ENCODE measurements at places on chromosomes 1 and 21.

DNA sequence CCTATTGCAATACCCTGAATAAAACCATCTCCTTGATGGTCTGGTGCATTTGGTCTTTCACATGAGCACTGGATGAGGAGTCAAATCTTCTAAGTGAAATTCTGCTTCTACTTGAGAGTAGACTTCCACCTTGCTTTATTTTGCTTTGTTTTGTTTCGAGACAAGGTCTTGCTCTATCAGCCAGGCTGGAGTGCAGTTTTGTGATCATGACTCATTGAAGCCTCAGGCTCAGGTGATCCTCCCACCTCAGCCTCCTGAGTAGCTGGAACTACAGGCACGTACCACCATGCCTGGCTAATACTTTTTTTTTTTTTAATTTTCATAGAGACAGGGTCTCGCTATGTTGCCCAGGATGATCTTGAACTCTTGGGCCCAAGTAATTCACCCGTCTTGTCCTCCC lies 65.8 kb upstream of the F3 start:
- no peak for DNase-seq

- no peak for DNase-seq
These were observed 616.2 kb downstream of the RWDD3 start for GRCh38 chr1:95850165-95850649.

GRCh38 chr1:232450615-232451014 lies 179.3 kb downstream of the SIPA1L2 start:
- no peak for DNase-seq

DNA sequence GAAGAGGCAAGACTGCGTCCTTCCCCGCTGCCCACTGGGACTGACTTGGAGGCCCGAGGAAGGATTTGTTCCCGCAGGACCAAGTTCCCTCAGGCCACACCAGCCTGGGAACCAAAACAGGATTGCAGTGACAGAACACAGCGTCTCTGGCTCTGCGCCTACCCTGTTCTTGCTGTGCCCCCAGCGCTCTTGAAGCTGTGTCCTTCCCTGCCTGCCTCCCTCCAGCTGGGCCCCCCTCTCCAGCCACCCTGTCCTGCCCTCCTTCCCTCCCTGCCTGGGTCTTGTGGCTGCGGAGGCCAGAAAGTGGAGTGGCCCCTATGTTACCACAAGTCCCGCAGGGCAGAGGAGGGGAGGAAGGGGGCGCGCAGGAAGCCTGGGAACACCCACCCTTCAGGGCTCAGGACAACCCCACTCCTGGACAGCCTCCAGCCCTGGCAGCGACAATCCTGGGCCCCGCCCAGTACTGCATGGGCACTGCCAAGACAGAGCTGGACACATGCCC lies 164.9 kb downstream of the DYRK1A start:
- DNase-seq = no peak

GRCh38 chr1:162072740-162073139 lies 3.2 kb downstream of the NOS1AP start:
- DNase-seq = no peak

- DNase-seq = no peak
These were observed 10.1 kb downstream of the CCDC27 start for GRCh38 chr1:3762151-3762872.

DNA sequence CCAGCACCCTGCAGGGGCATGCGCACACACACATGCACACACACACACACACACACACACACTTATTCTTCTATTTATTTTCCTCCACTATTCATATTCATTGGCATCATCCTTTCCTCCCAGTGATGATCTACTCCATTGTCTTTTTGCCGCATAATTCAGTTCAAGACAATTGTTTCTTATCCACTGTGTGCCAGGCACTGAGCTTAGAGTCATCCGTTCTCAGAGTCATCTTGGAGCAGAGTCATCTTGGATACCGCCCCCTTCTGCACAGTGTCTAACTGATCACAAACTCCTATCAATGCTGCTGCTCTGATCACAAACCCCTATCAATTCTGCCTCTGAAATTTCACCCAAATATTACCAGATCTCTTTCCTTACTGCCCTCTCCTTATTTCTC lies 102.8 kb upstream of the PROX1 start:
- no peak for DNase-seq

DNA sequence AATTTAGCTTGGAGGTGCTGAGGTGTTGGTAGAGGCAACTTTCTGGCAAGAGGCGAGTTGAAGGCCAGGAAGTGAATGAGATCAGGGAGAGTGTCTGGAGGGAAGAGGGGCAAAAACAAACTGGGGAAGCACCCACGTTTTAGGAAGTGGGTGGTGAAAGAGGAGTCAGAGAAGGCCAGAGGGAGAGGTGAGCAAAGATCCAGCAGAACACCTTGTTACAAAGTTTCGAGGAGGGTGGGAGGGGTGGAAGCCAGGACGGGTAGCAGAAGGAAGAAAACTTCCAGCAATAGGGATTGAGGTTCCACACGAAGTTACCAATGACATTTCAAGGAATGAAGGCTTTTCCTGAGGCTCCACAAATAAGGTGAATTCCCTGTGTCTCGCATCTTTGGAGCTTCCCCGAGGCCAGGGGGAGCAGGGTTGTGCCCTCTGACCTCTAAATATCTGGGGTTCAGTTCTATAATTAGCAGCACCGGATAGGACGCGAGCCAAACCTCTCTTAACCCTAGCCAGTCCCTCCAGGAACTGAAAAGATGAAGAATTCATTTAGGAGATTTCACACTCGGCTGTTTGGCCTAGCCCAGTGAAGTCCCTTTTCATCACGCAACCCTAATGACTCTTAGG lies 578 bp upstream of the SESN2 start:
- no peak for DNase-seq

DNA sequence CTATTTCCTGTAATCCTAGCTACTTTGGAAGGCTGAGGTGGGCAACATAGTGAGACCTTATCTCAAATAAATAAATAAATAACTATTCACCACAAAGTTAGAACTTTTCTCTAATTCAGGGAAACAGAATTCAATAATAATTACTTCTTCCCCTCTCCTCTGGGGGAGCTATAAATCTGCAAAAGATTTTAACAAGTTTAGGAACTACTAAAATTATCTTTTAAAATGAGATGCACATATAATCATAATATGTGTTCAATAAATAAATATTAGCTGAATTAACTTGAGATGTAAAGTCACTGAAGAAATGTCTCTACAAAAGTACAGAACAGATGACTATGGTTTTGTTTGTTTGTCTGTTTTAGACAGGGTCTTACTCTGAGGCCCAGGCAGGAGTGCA lies 14.1 kb downstream of the WDR47 start:
- DNase-seq = no peak

- no peak for DNase-seq
These were observed 54.2 kb downstream of the DRAM2 start for GRCh38 chr1:111085676-111086075.

GRCh38 chr21:21162786-21163185 lies 164.6 kb downstream of the NCAM2 start:
- no peak for DNase-seq

DNA sequence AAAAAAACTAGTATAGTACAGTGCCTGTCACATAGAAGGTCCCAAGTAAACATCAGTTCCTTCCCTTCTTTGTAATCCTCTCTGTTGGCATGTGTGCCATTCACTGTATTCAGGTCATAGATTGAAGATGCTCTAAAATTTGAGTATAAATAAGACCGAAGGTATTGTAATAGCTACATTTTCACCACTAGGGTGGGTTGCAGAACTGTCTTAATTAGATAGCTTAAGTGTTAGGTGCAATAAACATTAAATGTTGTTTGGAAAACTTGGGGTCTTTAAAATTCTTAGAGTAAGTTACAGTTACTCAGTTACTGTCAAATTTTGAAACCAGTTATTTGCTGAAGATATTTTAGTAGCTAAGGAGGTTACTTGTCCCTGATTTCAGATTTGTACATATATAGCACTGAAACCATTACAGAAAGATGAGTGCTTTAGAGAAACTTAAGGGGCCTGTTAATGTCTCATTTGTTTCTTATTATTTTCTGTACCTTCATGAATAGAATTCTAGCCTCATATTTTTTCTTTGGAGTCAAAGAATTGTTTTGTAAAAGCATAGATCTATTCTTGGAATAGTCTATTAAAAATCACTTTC lies 24.3 kb downstream of the PER3 start:
- DNase-seq = no peak

DNA sequence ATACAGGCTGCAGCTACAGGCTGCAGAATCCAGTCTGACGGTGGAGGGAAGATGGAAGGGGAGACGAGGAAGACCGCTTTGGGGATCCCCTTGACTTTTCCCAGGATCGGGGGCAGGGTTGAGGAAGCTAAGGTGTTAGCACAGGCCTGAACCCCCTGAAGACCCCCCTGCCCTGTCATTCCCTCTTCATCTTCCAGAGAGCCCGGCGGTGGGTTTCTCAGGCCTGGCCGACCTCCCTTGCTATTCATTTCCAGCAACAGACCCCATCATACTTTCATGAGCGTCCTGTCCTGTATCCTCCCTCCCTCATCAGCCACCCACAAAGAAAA lies 112.0 kb downstream of the PGBD5 start:
- DNase-seq = no peak

- DNase-seq = no peak
These were observed 9.5 kb upstream of the PLEKHM2 start for GRCh38 chr1:15674386-15675159.

- DNase-seq = no peak
These were observed 32.6 kb downstream of the PIGM start for GRCh38 chr1:159999204-159999603.

- DNase-seq = no peak
These were observed 335.9 kb upstream of the DPYD start for GRCh38 chr1:98256700-98257099.

DNA sequence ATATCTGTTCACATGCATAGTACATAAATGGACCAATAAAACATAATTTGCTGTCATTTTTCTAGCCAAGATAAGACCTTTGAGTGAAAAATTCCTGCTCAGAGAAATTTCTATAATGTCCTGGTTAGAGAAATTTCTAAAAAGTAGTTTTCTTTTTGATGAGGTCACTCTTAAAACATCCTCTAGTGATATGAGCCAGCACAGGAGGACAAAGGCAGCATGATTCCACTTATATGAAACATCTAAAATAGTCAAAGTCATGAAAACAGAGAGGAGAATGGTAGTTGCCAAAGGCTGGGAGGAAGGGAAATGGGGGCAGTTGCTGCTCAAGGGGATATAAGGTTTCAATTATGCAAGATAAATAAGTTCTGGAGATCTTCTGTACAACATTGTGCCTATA lies 239.4 kb downstream of the BACH1 start:
- DNase-seq = no peak
